ENCODE measurements at places on chromosomes 2 and 18.

GRCh38 chr2:231036131-231036530, 1.2 kb upstream of the C2orf72 start:
- DNase-seq = no peak

DNA sequence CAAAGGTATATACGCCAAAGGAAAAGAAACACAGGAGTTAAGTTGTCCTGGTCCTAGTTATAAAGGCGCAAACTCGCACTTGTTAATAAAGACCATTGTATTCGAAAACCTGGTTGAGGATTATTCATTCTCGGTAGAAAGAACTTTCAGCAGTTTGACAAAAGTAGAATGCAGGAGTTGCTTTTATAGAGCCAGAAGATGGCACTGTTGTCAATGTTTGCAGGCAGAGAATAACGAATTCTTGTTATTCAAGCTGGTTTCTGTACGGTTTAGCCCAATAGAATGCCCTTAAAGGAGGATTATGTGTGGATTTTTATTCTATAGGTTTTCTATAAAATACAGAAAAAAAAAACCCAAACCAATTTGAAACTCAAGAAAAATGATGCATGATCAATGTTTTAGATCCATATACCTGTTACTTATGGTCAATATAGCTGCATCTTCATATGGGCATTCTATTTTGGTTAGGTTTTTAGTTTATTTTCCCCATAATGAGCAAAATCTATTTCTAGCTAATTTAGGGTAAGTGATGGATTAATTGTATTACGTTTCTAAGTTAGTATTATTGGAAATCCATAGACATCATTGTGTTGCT, 510.3 kb downstream of the PLCL1 start:
- peak; percentile 20 for DNase-seq

DNA sequence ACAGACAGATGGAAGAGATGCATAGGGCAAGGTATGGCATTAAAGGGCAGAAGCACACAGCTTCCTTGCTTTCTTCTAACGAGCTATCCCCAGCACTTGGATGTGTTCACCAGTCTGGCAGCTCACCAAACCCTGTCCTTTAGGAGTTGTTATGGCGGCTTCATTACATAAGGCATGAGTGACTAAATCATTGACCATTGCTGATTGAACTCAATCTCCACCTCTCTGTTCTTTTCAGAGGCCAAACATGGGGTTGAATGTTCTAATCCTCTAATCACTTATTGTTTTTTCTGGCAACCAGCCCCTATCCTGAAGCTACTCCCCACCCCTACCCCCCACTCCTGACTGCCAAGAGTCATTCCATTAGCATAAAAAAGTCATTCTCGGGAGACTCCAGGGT, 301.8 kb downstream of the XIRP2 start:
- DNase-seq = peak; percentile 82

DNA sequence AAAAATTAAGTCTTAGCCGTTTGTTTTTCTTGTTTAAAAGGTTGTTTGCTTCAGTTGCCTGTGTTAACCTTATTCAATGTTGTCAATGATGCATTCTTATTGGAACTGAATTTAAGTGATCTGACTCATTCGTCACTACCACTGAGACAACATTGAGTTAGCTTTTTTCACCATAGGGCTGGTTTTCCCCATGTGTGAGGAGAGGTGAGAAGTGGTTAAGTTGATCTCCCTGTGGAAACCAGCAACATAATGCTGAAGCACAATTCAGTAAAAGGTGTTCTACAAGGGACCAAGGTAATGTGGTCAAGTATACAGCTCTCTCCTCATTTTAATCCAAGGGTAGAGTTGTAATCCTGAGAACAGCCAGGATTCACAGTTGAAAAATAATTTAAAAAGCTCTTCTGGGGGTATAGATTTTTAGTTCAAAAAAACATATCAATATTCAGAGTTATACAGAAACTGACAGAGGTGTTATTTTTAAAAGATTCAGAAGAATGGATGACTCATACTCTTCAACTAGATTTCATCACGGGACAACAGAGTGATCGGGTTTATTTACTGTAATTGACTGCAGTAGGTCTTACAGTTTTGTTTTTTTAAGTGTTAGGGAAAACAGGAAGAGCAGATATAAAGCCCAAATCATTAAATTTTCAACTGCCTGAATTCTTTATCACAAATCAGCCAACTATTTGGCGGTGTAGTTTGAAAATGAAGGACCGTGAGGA, 12.6 kb downstream of the NOP58 start:
- DNase-seq = no peak

DNA sequence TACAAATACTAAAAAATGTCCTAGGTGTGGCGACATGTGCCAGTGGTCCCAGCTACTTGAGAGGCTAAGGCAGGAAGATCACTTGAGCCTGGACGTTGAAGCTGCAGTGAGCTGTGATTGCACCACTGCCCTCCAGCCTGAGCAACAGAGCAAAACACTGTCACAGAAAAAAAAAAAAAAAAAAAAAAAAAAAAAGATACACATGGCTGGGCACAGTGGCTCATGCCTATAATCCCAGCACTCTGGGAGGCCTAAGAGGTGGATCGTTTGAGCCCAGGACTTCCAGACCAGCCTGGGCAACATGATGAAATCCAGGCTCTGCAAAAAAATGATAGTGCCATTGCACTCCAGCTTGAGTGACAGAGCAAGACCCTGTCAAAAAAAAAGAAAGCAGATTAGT, 13.7 kb downstream of the KANSL1L start:
- DNase-seq = no peak

DNA sequence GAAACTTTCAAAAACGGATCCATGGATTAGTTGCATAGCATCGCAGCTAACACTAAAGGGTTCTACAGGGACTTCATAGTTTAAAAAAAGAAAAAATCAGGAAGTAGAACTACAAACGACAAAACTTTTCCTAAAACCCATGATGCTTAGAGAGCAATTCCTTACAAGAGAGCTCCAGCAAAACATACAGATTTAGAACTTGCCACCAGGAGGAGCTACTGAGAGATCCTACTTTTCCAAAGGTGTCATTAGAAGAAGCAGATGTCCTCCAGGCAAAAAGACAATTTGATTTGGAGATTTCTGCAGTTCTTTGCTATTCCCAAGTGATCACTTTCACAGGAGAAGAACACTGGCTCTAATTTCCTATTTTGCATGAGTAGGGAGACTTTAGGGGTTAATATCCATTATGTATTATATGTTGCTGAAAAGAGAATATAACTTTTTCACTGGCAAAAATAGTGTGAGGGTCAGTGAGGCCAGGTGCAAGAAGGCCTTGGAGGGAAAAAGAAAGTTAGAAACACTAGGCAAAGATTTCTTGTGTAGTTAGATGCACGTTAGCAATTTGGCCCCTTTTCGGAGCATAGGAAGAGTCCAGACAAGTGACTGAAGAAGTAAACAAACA, 436.2 kb downstream of the SUCLG1 start:
- peak; percentile 27 for DNase-seq

GRCh38 chr2:31812051-31812798, 198.6 kb downstream of the MEMO1 start:
- DNase-seq = peak; percentile 10

DNA sequence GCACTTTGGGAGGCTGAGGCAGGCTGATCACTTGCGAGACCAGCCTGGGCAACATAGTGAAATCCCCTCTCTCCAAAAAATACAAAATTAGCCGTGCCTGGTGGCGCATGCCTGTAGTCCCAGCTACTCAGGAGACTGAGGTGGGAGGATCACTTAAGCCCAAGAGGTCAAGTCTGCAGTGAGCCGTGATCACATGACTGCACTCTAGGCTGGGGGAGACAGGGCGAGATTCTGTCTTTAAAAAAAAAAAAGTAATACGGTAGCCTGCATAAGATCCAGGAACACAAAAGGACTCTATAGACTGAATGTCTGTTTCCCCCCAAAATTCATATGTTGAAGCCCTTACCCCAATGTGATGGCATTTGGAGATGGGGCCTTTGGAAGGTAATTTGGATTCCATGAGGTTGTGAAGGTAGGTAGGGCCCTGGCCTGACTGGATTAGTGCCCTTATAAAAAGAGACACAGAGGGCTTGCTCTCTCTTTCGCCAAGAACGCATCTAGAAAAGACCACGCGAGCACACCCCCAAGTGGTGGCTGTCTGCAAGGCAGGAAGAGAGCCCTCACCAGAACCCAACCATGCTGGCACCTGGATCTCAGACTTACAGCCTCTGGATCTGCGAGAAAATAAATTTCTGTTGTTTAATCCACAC, 17.0 kb downstream of the MBOAT2 start:
- DNase-seq = no peak

GRCh38 chr18:36527740-36528455, 230.4 kb downstream of the FHOD3 start:
- DNase-seq = peak; percentile 12

DNA sequence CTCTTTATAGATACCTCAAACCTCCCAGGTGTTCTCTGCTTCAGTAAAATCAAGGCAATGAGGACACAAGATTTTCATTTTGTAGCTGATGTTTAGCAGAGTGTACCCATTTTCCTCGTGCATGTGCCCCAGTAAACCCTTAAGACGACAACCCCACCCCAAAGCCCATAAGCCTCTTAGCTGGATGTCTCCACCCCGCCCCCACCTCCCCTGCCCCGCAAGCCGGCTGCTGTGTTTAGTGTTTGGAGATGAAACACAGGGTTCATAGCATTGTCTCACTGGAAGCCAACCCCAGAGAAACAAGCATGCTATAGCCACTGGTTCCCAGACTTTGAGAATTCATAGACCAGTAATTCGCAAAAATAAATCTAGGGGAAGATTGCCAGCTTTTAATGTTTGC, 5.8 kb upstream of the SAG start:
- no peak for DNase-seq

- DNase-seq = peak; percentile 93
These were observed 13.0 kb downstream of the XDH start for GRCh38 chr2:31401580-31401979.

DNA sequence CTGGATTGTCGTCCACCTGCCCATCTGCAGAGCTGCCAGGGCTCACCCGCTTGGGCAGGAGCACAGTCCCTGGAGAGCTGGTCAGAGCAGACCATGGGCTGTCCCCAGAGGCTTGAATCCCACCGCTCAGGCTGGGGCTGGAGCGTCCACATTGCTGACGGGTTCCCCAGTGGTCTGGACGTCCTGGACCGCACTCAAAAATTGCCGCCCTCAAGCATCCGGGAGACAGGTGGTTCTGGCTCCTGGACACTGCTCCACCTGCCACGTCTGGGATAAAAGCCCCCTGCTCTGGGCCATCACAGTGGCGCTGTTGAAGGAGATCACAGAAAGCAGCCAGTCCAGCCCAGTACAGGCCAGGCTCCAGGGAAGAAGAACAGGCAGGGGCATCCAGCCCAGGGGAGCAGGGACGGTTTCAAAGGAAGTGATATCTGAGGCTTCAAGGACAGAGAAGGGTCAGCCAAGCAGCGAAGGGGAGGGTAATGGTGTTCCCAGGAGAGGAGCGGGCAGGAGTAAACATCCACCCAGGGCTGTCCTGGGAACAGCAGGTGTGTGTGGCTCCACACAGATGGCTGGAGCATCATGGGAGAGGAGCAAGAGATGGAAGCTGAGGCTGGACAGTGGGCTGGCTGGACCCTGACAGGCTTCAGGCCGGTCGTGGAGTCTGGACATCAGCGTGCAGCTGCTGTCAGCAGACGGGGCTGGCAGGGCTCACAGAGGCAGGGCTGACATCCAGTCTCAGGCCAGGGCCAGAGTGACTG, 21.9 kb upstream of the ID2 start:
- no peak for DNase-seq

DNA sequence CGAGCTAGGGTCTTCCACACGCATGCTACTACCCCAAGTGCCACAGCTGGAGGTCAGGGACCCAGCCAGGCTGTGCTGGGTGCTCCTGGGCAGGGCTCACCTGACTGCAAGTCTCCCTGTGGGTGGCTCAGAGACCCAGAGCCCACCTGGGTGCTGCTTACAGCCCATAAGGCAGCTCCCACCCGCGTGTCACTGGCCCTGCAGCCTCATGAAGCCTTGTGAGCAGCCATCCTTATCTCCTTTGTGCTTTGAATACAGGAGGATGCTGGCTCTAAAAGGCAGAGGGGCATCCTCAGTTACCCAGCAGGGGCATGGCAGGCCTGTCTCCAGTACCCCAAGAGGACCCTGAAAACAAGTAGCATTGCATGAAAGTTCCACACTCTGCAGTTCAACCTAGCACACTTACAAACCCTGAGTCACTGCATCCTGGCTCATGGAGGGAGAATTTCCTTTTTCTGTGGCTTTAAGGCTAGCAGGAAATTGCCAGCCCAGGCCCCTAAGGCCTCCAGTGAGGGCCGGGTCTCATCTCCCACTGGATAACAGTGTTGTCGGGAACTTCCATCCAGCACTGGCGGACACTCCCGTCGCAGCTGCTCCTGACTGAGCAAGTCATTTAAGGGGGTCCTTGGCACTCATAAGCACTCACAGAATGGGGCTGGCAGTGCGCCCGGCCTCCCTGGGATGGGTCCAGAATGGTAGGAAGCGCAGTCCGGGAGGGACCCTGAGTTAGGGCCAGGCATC, 137.1 kb downstream of the RPIA start:
- DNase-seq = no peak

Measured in epithelial cell of proximal tubule (primary cell).